D721Med (cell line): ENCODE measurements at places on chromosomes 12 and 14.

- no peak for DNase-seq
Observed at GRCh38 chr14:93036652-93037345, 78.9 kb downstream of the ITPK1 start.

- no peak for DNase-seq
Observed at GRCh38 chr12:52541709-52542108, 11.2 kb downstream of the KRT71 start.

DNA sequence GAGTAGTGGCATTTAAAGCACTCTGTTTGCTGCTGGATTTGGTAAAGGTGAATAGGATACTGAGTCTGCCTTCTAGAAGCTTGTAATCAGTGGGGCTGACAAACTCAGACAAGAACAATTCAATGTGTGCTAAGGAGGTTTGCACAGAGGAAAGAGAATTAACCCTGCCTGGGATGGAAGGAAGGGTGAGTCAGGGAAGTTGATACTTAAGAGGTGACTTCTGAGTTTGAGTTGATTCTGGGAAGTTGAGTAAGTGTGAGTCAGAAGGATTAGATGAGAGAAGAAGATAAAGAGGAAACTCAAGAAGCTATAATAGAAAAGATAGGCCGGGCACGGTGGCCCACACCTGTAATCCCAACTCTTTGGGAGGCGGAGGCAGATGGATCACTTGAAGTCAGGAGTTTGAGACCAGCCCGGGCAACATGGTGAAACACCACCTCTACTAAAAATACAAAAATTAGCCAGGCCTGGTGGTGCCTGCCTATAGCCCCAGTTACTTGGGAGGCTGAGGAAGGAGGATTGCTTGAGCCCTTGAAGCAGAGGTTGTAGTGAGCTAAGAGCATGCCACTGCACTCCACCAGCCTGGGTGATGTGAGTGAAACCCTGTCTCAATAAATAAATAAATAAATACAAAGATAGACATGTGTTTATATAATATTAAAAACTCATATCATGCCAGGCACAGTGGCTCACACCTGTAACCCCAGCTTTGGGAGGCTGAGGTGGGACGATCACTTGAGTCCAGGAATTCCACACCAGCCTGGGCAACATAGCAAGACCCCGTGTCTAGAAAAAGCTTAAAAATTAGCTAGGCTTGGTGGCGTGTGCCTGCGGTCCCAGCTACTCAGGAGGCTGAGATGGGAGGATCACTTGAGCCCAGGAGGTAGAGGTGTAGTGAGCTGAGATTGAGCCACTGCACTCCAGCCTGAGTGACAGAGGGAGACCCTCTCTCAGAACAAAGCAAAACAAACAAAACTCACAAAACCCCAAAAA lies 126.8 kb upstream of the CPM start:
- no peak for DNase-seq

- DNase-seq, result no peak
Observed at GRCh38 chr12:100153131-100153530, 10.5 kb upstream of the BLTP3B start.

DNA sequence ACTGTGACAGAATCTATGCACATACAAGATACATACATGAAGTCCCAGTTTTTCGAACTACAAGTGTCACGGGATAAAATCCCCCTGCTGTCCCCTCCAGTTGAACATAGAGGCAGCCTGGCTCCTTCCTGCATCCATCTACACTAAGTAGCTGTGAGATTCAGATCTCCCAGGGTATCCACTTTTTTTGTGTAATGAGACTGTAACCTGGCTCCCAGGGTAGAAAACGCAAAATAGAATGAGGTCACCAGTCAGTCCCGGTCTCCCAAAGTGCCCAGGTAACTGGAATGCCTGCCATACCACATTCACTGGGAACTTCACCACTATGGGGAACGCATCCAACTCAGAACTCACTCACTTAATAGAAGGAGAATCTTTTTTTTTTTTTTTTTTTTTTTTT lies 67.8 kb downstream of the TMCC3 start:
- DNase-seq, result no peak

- no peak for DNase-seq
Observed at GRCh38 chr14:21711360-21711961, 37.8 kb upstream of the OR4E1 start.

DNA sequence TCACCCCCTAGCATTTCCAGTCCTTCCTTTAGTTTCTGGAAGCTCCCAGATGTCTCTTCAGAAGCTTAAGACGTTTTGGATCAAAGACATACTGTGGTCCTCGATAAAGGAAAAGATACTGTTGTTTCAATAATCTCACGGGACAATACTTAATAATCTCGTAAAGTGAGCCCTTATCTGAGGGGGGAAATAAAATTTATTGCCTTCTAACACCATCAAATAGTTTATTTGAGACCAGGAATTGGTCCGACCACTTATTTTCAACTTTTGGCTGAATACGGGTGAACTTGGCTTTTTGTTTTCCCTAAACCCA lies 640 bp upstream of the G2E3 start:
- no peak for DNase-seq

- DNase-seq, result no peak
Observed at GRCh38 chr12:31815096-31815495, 86.3 kb upstream of the AMN1 start.

- DNase-seq, result no peak
Observed at GRCh38 chr14:61064856-61065255, 83.8 kb downstream of the SLC38A6 start.

- DNase-seq, result no peak
Observed at GRCh38 chr14:92310776-92311375, 12.1 kb upstream of the SLC24A4 start.

- DNase-seq, result no peak
Observed at GRCh38 chr12:2454601-2455177, 340.1 kb upstream of the FKBP4 start.

DNA sequence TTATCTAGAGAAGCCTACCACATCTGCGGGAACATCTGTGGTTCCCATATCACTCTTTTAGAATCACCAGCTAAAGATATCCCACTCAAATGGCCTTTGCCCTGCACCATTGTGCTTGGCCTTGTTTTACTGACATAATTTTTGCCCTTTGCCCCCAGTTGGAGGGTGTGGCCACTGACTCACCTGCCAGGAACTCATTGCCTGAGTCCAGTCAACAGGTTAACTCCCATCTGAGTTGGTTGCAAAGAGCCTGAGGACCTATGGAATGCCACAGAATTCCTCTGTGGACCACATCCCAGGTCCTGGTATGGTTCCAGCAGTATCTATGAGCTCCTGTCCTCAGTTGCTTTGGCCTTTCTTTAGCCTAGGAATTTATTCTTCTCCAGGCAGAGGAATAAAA lies 55.7 kb upstream of the PTGR2 start:
- DNase-seq, result no peak

DNA sequence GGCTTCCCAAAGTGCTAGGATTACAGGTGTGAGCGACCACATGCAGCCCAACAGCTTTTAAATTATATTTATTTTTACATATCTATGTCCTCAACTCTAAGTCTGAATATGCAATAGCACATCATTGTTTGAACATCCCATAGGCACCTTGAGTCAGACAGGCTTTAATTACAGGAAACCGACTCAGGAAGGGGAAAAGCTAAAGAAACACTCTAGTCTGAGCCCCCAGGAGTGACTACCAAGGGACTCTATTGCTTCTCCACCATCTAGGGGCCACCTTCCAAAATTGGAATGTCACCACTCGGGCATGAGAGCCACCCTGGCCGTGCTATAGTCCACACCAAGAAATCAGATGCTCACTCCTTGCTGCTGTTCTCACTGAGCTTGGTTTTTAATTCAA lies 14.0 kb upstream of the MFAP5 start:
- DNase-seq, result no peak

DNA sequence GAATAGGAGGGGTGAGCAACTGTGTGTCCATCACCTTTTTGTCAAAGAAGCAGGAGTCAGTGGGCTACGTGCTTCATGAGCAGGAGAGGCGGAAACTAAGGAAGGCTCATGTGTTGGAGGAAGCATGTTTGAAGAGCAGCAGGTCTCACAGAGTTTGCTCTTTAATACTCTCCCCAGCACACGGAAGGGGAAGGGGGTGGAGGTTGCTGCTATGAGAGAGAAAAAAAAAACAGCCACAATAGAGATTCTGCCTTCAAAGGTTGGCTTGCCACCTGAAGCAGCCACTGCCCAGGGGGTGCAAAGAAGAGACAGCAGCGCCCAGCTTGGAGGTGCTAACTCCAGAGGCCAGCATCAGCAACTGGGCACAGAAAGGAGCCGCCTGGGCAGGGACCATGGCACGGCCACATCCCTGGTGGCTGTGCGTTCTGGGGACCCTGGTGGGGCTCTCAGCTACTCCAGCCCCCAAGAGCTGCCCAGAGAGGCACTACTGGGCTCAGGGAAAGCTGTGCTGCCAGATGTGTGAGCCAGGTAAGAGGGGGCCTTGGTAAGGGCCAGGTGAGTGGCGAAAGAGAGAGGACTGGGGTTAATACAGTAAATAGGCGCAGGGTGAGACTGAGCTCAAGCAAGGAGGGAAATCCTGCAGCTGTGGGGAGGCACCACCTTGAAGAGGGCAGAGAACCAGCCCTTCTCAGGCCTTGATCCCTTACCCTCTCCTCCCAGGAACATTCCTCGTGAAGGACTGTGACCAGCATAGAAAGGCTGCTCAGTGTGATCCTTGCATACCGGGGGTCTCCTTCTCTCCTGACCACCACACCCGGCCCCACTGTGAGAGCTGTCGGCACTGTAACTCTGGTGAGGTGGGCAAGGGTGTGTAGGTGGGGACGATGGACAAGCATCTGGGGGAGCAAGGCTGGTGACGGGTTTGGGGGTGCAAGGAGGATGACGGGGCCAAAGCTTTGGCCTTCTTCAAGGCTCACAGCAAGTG lies at the start of gene CD27:
CD27 (plus strand) TSS at position 252 of the 985 bp plus-strand sequence; CDS start at position 393, 141 bp downstream.
- no peak for DNase-seq

GRCh38 chr12:115478505-115478904 lies 794.5 kb upstream of the TBX3 start:
- no peak for DNase-seq

- DNase-seq, result no peak
Observed at GRCh38 chr12:41418586-41418985, 230.5 kb downstream of the PDZRN4 start.

- DNase-seq, result no peak
Observed at GRCh38 chr12:93170928-93171327, 206.8 kb upstream of the NUDT4 start.

- DNase-seq, result no peak
Observed at GRCh38 chr12:23569356-23569755, 380.1 kb downstream of the SOX5 start.

DNA sequence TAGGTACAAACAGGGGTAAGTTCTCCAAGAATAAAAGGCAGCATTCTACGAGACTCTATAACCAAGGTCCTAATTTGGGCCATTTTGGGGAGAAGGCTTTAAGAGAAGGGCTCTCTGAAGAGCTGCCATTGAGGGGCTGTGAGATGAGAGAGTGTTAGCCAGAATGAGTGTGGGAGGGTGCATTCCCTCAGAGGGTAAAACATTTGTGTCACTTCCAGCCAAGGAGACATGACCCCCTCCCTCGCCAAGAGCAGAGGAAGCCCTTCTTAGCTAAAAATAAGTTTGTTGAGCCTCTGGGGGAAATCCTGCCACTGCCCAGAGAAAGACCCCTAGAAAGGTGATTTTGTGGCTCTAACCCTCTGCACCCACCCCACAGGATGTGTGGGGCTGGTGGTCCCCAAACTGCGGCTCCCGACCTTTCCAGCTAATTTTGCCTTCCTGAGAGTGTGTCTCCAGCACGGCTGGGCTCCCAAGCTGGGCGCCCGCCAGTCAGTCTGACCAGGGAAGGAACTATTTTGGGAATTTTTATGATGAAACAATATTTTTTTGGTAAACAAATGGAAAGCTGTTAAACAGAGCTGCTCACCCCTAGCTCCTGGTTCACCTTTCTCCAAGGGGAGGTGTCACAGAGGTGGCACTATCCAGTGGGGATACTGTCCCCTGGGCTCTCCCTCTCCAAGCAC lies 65.9 kb upstream of the JDP2 start:
- no peak for DNase-seq

DNA sequence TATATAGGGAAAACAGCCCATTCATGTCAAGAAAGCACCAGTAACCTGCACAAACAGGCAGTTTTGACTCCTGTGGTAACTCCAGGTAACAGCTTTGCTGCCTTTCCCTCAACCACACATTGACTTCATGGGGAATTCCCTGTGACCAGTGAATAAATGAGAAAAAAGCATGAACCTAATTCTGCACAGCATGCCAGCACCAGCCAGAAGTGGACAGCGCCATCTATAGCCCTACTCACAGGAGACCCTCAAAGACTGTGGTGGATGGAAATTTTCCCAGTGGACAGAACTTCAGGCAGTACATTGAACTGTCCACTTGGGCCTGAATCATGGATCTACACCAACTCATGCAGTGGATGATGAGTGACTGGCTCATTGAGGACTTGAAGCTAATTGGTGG lies 152.1 kb downstream of the SLC8A3 start:
- DNase-seq, result no peak

GRCh38 chr12:107978641-107979040 lies 150.4 kb upstream of the WSCD2 start:
- DNase-seq, result no peak

GRCh38 chr12:107032266-107032665 lies 45.3 kb upstream of the MTERF2 start:
- DNase-seq, result no peak

- DNase-seq, result no peak
Observed at GRCh38 chr14:68243450-68244010, 424.0 kb downstream of the RAD51B start.

DNA sequence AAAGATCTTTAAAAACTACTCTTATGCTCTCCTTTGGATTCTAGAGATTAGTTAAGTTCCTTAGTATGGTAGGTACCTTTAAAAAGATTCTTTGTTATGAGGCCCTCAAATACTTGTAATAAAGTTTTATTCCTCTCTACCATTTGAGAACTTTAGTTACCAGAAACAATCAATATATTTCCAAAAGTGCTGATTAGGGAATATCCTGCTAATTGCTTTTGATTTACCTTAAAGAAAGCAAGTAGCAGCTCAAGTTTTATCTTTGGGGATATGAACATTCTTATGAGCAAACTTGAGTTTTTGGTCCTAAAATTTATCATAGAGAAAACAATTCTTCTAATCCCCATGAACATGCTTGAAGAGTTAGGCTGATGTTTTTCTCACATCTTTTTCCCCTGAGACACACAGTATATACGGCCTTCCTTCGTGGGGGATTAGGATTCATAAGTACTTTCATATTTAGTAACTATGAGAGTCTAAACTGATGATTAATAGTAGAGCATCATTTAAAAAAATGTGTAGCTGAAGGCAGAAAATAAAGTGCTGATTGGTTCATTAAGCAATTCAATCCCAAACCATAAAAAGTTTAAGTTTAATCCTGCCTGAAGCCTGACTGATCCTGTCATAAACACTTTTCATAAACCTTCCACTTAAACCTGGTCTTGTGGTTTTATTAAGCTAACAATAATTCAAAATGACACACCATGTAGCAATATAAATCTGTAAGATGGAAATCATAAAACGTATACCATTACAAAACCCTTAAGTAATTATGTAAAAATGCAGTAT lies 380.5 kb upstream of the FBXO33 start:
- no peak for DNase-seq

GRCh38 chr14:105137481-105138020 lies 31.0 kb downstream of the JAG2 start:
- no peak for DNase-seq
